ENCODE measurements at places on chromosomes 1 and 21. TPM values are rescaled to one million over a fixed set of nuclear protein-coding genes. Genes with fewer than 3 reads are reported as not detected.

Gene BGLAP
- total RNA-seq = 0.40 TPM

Gene LELP1
- not detected for total RNA-seq

DNA sequence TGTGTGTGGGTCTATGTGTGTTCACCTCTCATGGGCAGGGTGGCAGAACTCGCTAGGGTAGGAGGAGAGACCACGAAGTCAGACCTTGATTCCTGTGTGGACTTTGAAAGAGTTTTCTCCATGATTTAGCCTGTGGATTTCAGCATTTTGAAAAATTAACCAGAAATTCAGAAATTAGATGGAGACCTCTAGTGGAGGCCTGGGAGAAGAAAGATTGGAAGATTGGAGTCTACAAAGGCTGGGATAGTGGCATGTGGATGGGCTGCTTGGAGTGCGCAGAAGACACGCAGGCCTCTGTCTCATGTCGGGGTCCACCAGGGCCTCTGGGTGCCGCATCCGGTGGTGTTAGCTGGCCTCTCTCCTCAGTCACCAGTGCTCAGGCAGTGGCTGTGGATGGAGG, 18.9 kb upstream of the IGSF5 start:
- no peak overlapping the region for H3K4me3 ChIP-seq
- H3K36me3 ChIP-seq = no peaks in the 10 kb centered on the region
- no peaks in the 10 kb centered on the region for H3K4me1 ChIP-seq
- no peak overlapping the region for H3K27ac ChIP-seq
- H3K27me3 ChIP-seq = no peaks in the 10 kb centered on the region

GRCh38 chr21:35351434-35351833, 302.3 kb upstream of the RUNX1 start:
- H3K27ac ChIP-seq = no peak overlapping the region
- H3K27me3 ChIP-seq = no peaks in the 10 kb centered on the region
- H3K4me3 ChIP-seq = no peak overlapping the region
- no peak for DNase-seq
- no peaks in the 10 kb centered on the region for H3K36me3 ChIP-seq

DNA sequence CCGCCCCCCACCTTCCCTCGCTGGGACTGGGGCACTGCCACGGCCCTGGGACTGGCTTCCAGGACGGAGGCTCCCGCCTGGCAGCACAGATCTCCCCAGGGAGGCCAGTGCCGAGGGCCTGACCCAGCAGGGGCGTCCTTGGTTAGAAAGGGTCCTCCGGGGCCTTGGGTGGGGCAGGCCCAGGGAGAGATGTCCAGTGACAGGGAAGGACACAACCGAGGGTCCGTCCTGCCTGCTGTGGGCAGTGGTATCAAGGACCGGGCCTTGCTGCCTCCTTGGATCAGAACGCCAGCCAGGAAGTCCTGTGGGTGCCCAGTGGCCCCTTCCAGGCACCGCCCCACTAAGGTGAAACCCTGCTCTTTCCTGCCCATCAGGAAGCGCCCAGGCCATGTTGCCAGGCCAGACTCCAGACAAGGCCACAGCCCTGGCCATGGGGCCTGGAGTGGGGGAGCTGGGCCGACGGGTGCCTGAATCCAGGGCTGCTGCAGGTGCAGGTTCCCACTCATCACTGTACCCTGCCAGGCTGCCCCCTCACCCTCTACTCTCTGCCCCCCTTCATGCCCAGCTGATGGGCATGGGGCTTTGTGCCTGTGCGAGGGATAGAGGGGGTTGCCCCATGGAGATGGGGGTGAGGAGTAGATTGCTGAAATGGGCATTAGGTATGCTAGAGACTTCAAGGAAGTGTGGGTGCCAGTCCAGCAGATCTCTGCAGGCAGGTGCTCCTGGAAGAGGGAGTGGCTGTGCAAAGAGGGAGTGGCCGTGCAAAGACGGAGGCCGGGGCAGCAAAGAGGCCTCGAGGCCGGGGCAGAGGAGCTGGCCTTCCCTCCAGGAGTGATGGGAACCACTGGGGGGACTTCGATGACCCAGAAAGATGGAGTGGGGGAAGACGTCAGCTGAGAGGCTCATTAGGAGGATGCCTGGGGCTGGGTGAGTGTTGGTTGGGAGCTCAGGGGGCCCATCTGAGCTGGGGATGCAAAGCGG, 2.2 kb upstream of the PRKCZ start:
- H3K27ac ChIP-seq = no peak overlapping the region
- peaks cover 14% of the 10 kb centered on the region for H3K4me1 ChIP-seq
- no peaks in the 10 kb centered on the region for H3K36me3 ChIP-seq
- no peak overlapping the region for H3K4me3 ChIP-seq
- DNase-seq = no peak
